ENCODE measurements at places on chromosomes 12 and 14. TPM values are rescaled to one million over a fixed set of nuclear protein-coding genes. Genes with fewer than 3 reads are reported as not detected.

SYT10 gene
- 0.21 TPM for total RNA-seq

PPP2R3C gene
- total RNA-seq, result 41.4 TPM

CLEC2A gene
- total RNA-seq, result not detected

LRP1 gene
- total RNA-seq, result 404 TPM

Measured in lower lobe of right lung (tissue), 2 donors.